Iris pigment epithelial cell (primary cell): ENCODE measurements at places on chromosomes 5 and 9.

DNA sequence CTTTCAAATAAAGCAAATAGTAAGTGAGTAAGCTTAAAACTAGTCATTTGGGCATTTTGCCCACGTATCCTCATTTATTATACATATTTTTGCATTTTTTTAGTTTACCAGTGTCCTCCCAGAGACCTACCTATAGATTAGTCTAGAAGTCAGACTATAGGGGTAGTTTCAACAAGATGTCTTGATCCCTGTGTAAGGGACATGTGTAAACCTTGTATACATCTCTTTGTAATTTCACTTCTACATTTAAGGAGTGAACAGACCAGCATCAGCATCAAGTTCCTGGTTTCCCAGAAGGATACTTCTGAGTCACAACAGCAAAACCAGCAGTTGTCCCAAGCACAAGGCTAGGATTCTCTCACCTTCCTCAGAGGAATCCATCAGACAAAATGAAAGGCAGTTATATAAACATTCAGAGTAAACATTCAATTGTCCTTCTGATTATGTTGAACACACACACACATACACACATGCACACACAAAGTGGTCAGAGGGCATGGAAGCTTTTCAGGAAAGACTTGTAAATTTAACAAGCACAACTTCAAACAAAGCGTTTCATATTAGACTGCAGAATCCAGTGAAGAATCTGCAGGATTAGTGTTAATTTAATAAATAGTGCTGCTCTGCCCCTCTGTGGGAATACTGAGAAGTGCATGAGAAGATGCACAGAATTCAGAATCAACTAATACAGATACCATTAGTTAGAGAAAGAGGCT lies 55.4 kb downstream of the HINT1 start:
- DNase-seq: peak; percentile 39

GRCh38 chr5:150309886-150310239 lies 7.2 kb upstream of the ARSI start:
- DNase-seq: no peak

DNA sequence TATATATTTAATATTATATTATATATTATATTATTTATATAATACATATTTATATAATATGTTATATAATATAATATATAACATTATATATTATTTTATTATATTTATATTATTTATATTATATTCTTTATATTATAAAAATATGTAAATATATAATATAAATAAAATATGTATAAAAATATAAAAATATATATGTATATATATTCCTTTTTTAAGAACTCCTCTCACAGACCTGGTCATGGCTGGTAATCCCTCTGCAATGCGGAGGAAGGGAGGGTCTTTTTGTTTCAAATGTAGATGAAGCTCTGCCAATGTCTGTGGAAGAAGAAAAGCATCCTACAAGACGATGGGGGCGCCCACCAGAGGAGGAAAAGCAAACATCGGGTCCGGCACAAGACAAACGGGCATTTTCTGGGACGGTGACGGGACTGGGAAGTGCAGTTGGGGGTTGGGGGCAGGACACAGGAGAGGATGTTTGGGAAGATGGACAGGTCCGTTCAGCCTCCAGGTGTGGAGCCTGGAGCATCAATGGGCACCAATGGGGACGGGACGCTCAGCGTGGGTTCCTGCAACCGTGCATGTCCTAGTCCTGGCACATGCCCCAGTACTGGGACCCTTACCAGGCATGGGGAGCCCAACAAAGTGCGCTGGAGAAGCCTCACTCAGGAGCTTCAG lies 194.0 kb downstream of the IRX1 start:
- DNase-seq: no peak

- no peak for DNase-seq
Observed at GRCh38 chr5:172820046-172820767, 13.8 kb upstream of the ERGIC1 start.

GRCh38 chr5:11045411-11045810 lies 284.4 kb upstream of the DAP start:
- DNase-seq: no peak

GRCh38 chr9:117526674-117527073 lies 111.8 kb upstream of the ASTN2 start:
- no peak for DNase-seq
